Esophagus squamous epithelium (tissue), 5 donors: ENCODE measurements at places on chromosomes 11 and 22.

DNA sequence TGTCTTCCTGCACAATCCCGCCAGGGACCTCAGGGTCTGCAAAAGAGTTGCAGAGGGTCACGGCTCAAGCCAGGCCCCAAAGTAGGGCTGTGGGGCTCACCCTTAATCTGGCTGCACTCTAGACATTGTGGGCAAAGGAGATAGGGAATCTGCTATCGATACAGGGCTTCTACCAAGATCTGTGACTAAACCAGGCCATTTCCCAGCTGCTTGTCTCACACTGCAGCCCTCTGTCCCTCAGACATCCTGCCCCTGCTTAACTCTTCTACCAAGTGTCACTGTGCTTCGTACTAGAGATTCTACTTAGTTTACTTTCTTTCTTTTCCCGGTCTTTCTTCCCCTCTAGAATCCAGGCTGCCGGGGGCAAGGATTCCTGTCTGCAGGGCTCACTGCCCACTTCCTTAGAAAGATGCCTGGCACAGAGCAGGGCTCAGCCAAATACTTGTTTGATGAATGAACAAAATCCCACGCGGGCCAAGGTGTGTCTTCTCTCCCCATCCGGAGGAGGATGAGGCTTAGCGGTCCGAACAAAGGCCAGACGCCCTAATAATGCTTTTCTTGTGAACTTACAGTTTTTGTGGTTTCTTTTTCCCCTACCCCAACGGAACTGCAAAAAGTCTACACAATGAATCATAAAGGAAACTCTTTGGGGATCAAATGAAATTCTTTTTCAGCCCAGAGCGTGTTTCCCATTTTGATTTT lies 61.3 kb upstream of the ANO1 start:
- no peak for DNase-seq

GRCh38 chr11:74520316-74520715 lies 26.8 kb upstream of the LIPT2 start:
- no peak for DNase-seq

- DNase-seq, result no peak
Observed at GRCh38 chr11:117766576-117766975, 30.4 kb downstream of the DSCAML1 start.

DNA sequence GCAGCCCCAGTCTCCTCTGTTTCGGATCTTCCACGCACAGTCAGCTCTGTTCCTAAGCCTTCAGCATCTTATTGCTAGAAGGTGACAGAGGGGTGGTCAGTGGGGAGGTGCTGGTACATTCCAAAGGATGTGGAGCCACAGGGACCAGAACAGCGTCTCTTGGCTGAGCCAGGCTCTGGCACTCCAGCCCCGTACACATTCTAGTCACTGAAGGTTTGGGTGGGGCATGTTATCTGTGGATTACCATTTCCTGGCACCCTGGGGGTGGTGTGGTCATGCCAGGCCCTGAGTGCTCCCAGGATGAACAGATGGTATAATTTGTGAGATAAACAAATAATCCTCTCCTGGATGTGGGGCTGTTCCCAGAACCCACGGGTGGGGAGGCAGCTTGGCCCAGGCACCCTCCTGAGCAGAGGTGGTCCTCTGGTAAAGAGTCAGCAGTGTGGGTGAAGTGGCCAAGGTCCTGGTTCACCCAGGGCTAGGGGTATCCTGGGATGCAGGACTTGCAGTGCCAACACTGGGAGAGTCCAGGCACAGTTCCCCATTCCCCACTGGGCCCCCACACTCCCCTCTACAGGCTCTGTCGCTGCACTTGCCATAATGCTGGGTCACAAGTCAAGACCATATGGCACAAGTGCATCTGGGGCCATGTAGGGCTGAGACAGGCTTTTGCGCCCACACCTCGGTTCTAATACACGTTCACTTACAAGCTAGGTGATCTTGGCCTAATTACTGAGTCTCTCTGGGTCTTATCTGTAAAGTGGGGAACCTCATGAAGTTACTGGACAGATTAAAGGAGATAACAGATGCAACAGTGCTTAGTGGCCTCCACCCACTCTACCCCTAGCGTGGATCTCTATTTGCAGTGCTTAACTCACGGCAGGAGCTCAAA lies 33.0 kb downstream of the DKK3 start:
- DNase-seq, result no peak

- DNase-seq, result no peak
Observed at GRCh38 chr22:48588878-48589450, 1238.7 kb downstream of the BRD1 start.

DNA sequence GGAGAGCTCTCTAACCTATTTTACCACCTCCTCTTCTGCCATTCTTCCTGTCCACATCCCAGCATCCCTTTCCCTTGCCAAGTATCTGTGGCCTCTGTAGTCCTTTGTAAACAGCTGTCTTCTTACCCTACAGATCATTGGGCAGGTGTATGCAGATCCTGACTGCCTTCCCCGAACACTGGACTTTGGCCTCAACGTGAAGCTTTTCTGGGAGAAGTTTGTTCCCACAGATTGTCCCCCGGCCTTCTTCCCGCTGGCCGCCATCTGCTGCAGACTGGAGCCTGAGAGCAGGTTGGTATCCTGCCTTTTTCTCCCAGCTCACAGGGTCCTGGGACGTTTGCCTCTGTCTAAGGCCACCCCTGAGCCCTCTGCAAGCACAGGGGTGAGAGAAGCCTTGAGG lies 17.3 kb downstream of the PIK3IP1 start:
- DNase-seq, result no peak

DNA sequence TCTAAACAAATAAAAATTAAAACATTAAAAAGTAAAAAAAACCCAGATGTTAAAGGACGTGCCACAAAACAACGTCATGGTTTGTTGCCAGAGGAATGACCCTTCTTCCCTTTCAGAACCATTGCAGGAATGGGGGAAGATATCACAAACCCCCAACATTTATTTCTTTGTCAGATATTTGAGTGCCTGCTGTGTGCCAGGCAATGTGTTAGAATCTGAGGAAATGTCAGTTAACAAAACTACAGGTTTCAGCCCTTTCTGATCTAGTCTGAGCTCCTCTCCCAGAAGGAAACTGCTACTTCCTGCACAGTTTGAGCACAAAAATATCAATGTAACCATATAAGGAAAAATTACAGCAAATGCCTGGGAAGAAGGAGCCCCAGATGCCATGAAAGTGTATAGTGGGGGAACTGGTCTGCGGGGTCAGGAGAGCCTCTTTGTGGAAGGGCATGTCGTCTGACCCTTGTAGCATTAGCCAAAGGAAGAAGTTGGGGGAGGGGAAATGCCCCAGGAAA lies 7.1 kb upstream of the NHERF4 start:
- DNase-seq, result no peak

DNA sequence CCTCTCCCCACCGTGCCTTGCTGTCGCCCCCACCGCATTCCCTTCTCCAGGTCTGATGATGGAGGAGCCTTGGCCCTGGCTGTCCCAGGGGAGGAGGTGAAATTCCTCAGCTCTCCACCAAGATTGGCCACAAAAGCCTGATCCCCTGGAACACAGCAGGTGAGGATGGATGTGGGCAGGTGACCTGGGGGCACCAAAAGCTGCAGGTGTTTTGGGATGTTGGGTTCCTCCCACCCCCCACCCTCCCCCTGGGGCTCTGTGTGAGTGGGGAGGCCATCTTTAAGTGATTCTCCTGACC lies 639 bp downstream of the TRIOBP start:
- no peak for DNase-seq

DNA sequence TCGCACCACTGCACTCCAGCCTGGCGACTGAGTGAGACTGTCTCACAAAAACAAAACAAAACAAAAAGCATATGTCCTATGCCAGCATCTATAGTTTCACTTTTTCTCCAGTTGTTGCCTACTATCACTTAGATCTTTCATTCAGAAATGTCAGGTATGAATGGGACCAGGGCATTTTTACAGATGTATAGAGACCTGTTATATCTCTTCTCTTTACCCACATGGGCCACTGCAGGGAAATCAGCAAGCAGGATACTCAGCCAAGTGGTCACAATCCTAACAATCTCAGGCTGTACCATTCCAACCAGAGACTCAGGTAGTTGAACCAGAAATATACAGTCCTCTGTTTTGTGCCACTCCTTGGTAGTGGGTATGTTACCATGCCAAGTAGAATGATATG lies 16.0 kb upstream of the SREBF2 start:
- no peak for DNase-seq

- no peak for DNase-seq
Observed at GRCh38 chr11:66192181-66192863, 76.1 kb upstream of the RAB1B start.

- DNase-seq, result no peak
Observed at GRCh38 chr11:85769771-85770170, 41.2 kb downstream of the SYTL2 start.

DNA sequence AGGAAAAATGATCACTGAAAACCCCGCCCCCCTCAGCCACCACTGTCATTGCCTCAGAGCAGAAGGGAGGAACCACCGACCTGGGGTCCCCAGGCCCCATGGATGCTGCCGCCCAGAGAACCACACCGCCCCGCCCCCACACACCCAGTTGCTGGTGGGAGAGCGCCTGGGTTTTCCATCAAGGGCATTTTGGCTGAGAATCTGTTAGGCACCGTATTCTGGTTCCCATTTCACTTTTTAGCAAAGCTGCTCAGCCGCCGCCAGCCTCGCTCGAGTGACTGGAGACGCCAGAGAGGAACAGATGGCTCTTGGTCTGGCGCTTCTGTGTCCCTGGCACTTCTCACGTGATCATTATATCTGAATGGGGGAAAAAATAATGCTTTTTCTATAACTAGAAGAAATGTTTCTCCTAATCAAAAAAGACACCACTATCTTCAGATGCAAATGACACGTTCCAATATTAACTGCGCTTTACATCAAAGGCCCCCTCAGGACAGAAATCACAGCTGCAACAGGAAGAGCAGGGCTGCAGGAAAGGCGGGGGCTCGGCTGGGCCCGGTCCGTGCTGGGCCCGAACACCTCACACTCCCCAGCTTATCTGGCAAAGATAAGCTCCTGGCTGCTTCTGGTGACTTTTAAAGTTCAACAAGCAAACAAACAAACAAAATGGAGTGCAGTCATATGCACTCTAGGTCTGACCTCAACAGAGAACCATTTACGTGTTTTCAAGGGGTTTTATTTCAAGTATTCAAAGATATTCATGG lies 149.8 kb downstream of the MPPED1 start:
- no peak for DNase-seq

- no peak for DNase-seq
Observed at GRCh38 chr11:91489989-91490388, 734.6 kb upstream of the FAT3 start.
